Skeletal muscle cell (primary cell): ENCODE measurements at places on chromosomes 5 and 9.
A peak's percentile ranks its signal among the peaks of the same experiment; 100 is the strongest.

DNA sequence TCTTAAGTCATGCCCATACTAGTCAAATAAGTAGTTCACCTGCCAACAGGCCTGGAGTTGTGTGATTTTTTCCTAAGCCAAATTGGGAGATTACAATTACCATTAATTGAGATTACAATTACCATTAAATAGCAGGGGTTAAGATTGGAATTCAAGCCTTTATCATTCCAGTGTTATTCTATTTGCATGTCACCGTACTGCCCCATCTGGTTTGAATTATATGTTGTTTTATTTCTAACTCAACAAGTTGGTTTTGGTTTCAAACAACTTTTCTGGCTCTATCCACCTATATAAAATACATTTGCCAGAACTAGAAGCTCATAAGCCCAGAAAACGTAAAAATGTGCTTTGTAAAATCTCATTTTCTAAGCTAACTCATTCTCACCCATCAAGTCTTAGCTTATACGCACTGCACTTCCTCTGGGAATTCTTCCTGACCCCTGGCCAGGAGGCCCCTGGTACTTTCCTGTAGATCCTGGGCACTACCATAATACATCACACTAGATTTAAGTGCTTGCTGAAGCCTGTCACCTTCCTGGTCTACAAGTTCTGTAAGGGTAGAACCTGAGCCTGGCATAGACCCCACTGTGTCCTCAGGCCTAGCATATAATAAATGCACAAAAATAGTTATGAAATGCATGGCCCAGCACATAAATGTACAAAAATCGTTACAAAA is 242.0 kb upstream of the TRPM3 start:
- DNase-seq = no peak

DNA sequence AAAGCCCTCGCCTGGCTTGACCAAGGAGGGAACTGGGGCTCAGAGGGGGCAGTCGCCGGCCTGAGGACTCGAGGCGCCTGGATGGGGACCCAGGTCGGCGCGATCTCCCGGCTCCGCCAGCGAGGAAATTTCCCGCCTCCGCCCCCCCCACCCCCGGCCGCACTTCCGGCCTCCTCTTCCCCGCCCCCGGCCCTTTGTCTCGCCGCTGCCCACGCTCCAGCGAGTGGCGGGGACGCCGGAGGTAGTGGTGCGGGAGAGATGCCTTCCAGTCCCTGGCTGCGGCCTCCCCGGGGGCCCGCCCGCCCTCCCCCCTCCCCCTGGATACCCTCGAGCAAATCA is 448 bp upstream of the GPRIN1 start:
- DNase-seq = no peak

DNA sequence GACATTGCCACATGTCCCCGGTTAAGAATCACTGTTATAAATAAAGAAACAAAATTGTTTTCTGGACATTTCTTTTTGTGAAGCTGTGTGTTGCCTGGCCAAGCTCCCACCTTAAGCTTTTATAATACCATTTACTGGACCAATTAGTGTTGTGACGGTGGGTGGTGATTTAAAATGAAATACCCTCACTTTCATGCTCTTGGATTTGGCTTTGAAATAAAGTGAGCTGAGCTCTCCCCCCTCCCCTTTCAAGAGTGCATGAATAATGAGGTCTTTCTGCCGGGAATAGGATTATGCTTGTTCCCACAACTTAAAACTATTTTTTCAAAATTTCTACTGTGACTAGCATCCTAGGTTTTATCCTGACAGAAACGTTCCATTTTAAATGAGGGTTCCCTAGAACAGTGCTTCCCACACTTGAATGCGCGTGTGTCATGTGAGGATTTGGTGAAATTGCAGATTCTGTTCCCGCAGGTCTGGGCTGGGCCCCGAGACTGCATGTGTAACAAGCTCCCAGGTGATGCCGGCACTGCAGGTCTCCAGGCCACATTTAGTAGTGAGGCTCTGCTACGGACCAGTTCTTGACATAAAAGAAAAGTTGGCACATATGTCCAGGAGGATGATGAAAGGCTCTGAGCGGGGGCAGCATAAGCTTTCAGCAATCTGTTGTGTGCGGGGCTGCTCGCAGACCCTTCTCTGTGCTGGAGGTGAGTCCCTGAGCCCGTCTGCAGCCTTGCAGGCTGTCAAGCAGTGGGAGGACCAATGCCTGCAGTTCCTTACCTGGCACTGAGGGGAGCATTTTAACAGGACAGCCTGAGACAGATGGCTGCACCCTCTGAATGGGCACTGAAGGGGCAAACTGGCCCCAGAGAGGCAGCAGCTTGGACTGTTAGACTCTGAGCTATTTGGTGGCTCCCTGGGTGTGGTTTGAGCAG is 24.4 kb downstream of the IQGAP2 start:
- no peak for DNase-seq

GRCh38 chr9:32502464-32502863 is 23.5 kb downstream of the RIGI start:
- DNase-seq = no peak

DNA sequence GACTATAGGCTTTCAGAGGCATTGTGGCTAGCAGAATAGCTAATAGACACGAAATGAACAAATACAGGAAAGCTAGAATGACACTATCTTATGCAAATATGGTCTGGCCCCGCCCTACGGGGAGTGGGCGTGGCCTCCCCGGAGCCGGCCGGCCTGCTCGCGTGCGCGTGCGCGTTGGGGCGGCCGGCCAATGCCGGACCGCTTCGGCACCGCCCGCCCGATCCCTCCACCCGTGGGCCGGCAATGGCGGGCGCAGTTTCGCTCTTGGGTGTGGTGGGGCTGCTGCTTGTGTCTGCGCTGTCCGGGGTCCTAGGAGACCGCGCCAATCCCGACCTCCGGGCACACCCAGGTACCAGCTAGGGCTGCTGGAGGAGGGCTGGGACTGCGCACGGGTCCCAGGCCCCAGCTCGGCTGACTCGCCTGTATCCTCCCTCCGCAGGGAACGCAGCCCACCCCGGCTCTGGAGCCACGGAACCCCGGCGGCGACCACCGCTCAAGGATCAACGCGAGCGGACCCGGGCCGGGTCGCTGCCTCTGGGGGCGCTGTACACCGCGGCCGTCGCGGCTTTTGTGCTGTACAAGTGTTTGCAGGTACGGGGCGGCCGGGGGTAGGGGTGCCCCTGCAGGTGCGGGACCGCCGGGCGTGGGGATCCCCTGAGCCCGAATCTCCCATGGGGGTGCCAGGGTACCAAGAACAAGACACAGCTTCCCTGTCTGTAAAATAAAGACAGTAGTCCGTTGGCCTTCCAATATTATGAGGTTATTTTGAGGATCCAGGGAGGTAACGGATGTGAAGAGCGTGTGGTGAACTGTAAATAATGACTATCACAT is at the start of gene CCDC107:
CCDC107 (plus strand) TSS at position 156 of the 831 bp plus-strand sequence; CDS start at position 244, 88 bp downstream.
- DNase-seq = no peak

DNA sequence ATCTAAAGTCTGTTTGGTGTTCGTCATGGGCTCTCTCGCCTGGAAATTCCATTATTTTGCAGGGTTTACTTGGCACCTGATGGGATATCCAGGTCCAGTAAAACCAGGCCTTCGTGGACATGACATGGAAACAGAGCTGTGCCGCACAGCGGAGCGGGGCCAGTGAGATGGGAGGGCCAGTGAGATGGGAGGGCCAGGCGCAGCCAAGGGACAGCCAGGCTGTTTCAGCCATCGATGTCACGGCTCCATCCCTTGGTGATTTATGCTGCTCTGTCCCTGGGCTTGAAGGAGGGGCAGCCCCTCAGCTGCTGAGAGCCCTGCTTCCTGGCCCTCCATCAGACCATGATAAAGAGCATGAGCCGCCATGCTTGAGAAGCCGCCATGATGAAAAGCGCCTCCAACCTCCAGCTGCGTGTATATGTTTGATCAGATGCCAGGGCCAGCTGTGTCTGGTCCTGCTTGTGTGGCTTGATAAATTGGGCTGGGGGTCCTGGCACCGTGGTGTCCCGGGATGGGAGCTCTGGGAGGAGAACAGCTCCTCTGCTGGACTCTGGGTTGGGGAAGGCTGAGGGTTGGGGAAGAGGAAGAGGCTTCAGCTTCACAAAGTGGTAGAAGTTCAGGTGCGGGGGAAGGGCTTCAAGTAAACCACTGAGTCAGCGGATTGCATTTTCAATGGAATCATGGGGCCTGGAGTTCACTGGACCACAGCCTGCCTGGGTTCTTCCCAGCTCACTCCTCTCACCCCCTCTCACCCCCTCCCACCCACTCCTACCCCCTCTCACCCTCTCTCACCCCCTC is 6.1 kb upstream of the COL5A1 start:
- DNase-seq = no peak

- DNase-seq = no peak
These were observed 532.4 kb downstream of the CDH10 start for GRCh38 chr5:24112420-24112819.

GRCh38 chr5:956941-957747 is 51.5 kb upstream of the NKD2 start:
- DNase-seq = peak; percentile 52

GRCh38 chr5:171592736-171593135 is 173.3 kb downstream of the FGF18 start:
- DNase-seq = no peak

GRCh38 chr5:145062280-145063062 is 772.7 kb downstream of the PRELID2 start:
- no peak for DNase-seq
